ELR (cell line): ENCODE measurements at places on chromosomes 12 and 14.

- DNase-seq, result peak; percentile 70
These were observed 238.0 kb upstream of the DDHD1 start for GRCh38 chr14:53391156-53391555.

GRCh38 chr12:130418251-130418650 is 80.6 kb downstream of the PIWIL1 start:
- no peak for DNase-seq

GRCh38 chr12:8037046-8037663 is 4.6 kb downstream of the FOXJ2 start:
- no peak for DNase-seq

DNA sequence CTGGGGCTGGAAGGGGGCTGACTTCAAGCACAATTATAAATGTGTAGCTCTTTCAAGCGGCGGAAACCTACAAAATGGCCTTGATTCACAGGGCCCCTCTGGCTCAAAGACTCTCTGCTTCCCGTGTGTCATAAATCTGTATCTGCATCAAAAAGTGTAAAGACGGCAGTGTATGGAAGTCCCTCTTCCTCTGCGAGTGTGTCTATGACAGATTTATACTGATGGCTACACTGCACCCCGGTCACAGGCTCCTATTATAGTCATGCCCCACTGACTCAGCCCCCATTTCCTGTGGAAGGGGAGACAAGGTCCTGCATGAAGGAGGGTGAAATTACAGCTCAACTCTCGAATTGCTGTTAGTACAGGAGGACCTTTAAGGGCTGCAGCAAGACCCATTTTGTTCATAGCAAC is 68.6 kb downstream of the HMGA2 start:
- peak; percentile 98 for DNase-seq

- DNase-seq, result peak; percentile 18
These were observed 51.6 kb upstream of the PMCH start for GRCh38 chr12:102249079-102249841.

GRCh38 chr14:97824218-97824617 is 1027.0 kb downstream of the VRK1 start:
- no peak for DNase-seq

DNA sequence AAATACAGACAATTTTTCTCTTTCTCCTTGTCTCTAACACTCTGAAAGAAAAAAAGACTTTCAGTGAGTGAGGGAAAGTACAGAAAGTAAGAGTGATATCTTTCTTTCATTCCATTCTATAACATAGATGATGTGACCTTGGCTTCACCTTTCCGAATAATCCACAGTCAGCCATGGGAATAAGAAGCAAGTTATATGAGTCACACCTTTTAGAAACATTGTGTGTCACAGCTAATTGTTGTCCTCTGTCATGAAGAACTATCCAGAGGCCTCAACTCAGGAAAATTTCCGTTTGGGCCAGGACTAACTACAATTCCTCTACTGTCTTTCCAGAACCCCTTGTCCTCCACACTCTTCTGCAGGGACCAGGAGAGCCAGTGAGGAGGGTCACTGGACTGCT is 209.7 kb upstream of the FAR2 start:
- no peak for DNase-seq

DNA sequence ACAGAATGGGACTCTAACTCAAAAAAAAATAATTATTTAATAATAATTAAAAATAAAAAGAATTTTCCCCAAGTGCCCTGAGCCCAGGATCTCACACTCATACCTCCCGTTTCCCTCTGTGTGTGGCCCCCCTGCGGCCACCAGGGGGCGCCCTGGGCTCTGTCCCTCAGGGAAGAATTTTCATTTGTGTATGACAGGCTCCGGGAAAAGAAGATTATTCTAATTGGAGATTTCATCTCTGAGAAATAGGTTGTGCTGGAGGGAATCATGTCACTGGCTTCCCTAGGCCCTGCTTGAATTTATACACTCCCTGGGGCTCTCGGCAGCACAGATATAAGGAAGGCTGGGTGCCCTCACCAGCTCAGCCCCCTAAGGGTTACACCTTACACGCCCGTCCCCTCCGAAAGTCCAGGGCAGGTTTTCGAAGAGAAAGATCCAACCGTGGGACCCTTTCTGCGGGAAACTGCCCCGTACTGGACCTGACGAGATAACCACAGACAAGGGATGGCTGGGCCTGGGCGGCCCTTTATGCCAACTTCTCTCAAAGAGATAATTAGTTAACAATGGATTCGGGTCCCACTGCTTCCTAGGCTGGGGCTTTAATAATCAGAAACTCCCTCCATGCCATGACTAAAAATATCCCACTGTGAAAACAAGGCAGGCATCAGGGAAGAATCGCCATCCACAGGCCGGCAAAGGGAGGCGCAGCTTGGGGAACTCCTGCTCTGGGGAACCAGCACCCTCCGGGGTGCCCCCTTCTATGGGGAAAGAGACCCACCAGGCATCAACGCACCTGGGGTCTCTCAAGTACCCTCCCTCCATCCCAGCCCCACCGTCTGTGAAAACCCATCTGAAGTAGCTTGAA is 80.7 kb downstream of the KDM2B start:
- DNase-seq, result peak; percentile 72

- no peak for DNase-seq
These were observed 12.1 kb downstream of the SERPINA5 start for GRCh38 chr14:94593376-94593748.

DNA sequence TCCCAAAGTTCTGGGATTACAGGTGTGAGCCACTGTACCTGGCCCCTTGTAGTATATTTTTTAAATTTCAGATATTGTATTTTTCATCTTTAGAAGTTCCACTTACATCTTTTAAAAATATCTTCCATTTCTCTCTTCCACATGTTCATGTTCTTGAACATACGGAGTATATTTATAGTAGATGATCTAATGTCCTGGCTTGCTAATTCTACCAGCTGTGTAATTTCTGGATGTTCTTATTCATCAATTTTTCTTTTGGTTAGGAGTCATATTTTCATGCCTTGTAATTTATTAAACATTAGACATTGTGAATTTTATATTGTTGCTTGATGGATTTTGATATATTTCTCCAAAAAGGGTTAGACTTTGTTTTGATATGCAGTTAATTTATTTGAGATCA is 30.8 kb downstream of the NTN4 start:
- DNase-seq, result no peak

GRCh38 chr12:93390549-93391297 is 13.0 kb downstream of the NUDT4 start:
- no peak for DNase-seq

DNA sequence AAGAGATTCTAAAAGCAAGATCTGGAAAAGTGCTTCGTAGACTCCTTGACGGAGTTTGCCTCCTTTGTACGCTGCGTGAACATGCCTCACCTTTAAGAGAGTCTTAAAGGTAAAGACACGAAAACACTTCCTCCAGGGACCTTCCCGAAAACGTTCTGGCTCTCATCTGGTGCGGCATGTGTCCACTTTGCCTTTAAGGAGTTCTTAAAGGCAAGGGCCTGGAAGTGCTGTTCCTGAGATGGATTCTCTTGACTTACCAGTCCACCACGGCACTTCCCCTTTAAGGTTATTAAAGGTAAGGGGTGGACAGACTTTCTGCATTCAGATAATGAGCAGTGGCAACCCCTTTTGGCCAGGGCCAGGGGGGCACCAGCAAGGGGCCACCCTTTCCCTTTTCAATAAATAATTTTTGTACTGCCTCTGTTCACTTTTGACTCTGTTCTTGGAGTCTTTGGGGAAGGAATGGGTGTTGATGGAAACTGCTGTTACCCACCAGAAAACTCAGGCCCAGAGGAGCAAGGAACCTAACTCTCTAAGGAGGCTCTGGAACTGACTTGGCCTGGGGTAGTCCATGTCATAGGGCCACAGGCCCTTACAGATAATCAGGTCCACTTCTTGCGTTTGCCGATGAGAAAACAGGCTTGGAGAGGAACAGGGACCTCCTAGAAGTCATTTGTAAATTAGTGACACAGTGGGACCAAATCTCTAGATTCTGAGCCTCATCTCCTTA is 4.4 kb downstream of the REM2 start:
- DNase-seq, result peak; percentile 88

GRCh38 chr14:96674121-96674520 is 123.1 kb upstream of the VRK1 start:
- DNase-seq, result no peak

GRCh38 chr12:122825773-122826724 is 9.2 kb upstream of the HIP1R start:
- DNase-seq, result no peak

GRCh38 chr14:88493392-88494185 is 61.2 kb downstream of the PTPN21 start:
- DNase-seq, result no peak
